ENCODE measurements at places on chromosomes 4 and X.

GRCh38 chr4:53147197-53147596 is 218.7 kb downstream of the SCFD2 start:
- DNase-seq = no peak

DNA sequence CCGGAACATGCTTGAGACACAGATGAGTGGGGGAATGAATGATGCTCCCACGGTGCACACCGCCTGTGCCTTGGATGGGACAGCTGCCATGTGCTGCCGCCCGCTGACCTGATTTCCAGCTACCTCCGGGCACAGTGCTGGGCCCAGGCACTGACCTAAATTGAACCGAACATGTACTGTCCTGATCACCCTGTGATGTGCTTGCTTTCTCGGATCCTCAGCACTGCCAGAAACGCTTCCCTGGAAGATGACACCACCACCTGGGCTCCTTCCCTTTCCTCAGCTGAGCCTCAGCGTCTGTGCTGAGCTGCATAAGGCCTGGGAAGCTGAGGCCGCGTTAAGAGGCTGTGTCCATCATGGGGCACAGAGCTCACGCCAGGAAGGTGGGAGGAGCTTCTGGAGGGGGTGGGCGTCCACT is 39.3 kb upstream of the MXD4 start:
- no peak for DNase-seq

- DNase-seq = no peak
These were observed 1093.0 kb upstream of the TENM3 start for GRCh38 chr4:181150191-181150590.

DNA sequence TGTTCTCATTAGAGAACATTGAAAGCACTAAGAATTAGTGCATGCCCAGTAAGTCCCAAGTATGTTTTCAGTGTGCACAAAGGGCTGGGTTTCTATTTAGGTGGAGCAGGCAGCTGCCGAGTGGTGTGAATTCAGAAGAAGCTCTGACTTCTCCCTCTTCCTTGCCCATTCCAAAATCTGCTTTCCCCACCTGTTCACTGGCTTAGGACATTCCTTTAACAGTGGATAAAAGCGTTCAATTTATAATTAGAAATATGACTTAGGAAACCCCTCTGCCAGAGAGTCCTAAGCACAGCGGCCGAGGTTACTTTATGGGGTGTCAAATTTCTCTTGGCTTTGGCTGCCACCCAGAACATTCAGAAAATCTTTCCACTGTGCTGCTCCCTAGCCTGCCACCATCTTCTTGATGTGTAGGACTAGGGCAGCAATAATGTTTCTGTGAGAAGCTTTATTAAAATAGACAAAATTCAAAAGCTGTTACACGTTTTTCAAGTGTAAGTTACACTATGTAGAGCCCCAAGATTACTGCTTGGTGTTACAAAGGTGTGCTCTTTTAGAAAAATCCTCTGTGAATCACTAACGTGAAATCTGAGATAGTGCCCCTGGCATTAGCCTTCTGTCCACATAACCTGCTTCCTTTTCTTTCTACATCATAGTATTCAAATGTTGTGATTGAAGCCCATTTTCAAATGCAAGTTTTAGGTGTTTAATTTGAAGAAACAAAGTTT is 191.6 kb upstream of the ANKRD50 start:
- no peak for DNase-seq

- no peak for DNase-seq
These were observed 89.1 kb downstream of the DCAF8L2 start for GRCh38 chrX:27679281-27679680.

- DNase-seq = no peak
These were observed 212.7 kb downstream of the SOX3 start for GRCh38 chrX:140292188-140292587.

DNA sequence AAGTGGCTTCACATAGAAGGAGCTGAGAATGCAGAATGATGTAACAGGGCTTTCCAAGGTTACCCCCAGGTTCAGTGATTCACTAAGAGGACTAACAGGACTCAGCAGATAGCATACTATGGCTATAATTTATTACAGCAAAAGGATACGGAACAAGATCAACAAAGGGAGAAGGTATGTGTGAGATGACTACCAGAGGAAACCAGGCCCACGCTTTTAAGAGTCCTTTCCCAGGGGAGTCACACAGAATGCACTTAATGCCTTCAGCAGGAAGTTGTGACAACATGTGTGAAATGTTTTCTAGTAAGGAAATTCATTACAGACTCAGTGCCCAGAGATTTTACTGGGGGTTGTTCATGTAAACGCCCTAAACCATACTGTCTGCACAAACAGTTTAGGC is 373.6 kb upstream of the MAGEB2 start:
- DNase-seq = no peak

GRCh38 chrX:122344816-122345215 is 839.3 kb upstream of the GRIA3 start:
- DNase-seq = no peak

- no peak for DNase-seq
These were observed 10.6 kb downstream of the CDKL5 start for GRCh38 chrX:18436017-18436416.

DNA sequence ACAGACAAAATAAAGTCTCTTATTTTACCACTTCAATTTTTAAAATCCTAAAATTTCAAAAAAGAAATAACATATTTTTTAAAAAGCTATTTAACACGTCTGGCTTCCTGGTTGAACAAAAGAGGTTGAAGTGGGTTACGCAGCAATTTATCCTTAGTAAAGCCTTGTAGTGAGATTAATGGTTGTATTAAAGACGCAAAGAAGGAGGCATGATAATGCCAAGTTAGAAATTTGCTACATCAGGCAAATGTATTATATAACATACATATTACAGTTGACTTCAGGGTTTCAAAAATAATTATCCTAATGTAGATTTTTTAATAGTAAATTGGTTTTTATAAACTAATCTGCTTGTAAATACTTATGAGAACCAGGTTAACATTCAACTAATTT is 35.3 kb downstream of the ANKRD17 start:
- no peak for DNase-seq

DNA sequence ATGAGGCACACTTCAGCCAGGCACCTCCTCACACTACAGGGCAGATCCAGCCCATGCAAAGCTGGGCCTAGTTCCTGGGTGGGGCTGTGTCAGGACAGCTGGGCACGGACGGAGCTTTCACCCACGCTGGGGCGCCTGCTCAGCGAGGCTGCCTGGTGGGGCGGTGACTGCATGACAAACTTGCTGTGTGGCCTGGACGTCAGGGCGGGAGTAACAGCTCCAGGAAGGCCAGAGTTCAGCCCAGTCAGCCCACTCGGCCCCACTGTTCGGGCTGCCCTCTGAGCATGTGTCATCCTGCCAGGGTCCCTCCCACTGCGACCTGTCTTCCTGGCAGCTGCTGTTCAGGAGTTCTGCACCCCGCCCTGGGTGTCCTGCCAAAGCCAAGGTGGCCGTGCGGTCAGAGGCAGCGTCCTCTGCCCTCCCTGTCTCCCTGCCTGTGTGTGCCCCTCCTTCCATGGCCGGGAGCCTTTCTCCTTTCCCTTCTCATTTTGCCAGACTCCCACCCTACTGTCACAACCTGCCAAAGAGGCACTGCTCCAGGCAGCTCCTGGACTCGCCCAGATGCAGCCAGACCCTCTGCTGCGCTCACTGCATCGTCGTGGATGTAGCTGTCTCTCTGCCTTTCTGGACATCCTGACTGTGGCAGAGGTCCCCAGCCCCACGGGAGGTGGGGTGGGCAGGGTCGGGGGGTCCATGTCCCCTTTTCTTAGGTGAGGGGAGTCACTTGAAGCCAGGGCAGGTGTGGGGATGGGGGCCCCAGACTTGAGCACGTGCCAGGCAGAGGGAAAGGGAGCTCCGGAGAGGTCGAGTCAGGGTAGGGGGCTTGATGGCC is 33.0 kb upstream of the KIAA0232 start:
- no peak for DNase-seq

GRCh38 chr4:95415346-95415771 is 133.4 kb downstream of the UNC5C start:
- DNase-seq = no peak
